ENCODE measurements at places on chromosomes 3 and 15.

- DNase-seq: no peak
Observed at GRCh38 chr3:106823701-106824100, 553.5 kb upstream of the CCDC54 start.

DNA sequence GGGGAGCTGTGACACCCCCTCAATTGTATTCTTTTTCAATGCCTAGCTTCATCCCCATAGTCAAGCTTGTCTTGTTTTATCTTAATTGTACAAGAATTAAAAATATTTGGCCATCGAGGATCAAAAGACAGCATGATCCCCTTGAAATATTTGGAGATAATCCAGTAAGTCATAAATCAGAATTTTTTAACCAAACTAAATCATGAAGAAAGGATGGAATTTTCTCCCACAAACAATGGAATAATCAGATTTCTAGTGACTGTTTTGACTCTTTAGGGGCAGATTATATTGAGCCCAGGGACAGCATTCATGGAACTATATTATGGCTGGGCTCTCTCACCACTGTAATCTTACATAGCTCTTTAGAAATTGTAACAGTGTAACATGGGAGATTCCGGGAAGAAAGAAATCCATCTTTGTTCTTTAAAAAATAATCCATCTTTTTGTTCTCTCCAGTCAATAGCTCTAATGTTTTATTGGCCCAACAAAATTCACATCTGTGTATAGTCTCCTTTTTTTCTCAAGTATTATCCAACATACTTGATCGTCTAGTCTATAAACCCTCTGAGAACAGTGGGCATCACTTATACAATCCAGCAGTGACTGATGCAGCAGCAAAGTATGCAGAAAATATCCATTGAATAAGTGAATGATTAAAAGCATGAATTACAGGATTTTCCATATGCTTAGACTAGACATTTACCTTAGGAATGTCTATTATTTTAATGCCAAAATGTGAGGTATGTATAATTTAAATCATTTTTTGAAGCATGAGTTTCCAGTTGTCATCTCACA is 277.0 kb upstream of the PLSCR5 start:
- DNase-seq: no peak

DNA sequence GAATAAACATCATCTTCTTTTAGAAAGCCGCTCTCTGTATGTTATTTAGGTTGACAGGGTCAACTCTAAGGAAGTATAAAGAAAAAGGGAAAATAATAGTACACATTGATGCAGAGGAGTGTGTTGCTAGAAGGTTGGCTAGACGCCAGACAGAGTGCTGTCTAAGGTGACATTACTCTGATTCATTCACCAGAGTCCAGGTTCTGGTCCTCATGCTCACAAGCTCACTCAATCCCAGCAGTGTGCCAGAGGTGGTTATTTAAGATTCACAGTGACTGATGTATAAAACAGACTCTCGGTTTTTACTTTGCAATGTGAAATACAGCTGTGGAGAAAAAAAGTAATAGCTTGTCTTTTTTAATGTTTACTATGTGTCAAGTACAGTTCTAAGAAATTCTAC is 1.7 kb downstream of the CFAP44 start:
- no peak for DNase-seq

- no peak for DNase-seq
Observed at GRCh38 chr15:57777003-57777402, 70.5 kb downstream of the POLR2M start.

DNA sequence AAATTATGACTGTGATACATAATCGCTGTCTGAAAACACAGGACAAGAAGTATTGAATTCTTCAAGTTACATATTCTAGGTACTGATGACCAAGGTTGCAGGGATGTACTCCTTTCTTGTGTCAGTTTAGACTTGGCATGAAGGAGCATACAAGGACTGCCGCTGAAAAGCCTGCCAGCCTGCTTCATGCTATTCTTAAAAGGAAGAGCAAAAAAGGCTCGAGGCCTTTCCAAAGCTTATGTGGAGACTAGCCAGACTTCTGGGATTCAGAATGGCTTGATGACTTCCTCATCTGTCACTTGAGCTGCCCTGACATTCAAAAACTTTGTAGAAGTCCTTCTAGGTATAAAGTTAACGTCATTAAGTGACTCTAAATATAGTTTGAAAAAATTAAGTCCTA is 92.0 kb downstream of the CADM2 start:
- DNase-seq: no peak

DNA sequence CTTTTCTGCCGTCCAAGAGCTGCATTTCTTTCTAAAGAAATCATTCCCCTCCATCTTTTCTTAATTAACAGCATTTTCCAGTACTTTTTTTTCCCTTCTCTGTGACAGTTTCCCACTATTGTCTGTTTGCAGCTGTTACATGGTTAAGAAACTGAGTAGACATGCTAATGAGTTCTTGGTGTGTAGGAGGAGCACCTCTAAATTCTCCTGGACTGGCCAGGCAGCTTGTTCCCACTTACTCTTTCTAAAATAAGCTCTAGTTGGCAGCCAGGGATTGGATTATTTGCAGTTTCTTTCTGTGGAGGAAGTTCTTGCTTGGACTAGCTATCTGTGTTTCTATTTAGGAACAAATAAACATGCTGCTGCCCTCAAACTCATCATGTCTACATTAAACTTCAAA is 235.1 kb upstream of the GAP43 start:
- no peak for DNase-seq

DNA sequence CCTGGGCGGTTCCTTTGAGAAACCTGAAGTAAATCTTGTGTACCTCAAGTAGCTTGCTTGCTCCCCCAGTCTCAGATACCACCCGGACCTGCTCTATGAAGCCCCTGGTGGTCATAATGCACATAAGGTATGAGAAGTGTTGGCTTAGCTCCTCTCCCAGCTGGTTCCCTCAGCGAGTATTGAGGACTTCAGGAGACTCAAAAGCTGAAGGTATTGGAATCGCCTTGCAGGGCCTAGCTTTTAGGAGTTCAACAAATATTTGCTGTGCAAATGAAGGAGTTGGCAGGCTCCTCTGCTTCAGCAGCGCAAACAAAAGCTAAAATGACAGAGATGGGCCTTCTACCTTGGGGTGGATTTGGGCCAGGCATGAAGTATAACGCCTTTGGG is 1.7 kb downstream of the CMTM8 start:
- no peak for DNase-seq

- DNase-seq: no peak
Observed at GRCh38 chr15:55118344-55118870, 78.3 kb downstream of the RSL24D1 start.

- no peak for DNase-seq
Observed at GRCh38 chr3:17088017-17088416, 203.3 kb downstream of the PLCL2 start.

- DNase-seq: no peak
Observed at GRCh38 chr3:101182734-101183133, 137.6 kb downstream of the IMPG2 start.

DNA sequence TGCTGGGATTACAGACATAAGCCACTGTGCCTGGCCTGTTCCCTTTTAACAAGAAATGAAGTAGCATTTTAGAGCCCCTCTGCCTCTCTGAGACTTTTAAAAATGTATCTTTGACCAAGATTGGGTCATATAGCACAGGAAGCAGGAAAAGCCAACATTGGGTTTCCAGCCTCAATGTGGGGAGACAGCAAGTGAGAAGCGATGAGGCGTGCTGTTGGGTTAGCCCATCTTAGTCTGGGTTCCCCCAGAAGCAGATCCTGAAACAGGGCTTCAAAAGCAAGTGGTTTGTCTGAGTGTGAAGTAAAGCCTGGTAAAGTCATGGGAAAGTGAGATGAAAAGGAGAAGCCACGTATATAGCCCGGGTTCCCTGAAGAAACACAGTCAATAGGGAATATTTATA is 48.2 kb downstream of the SV2B start:
- DNase-seq: no peak

DNA sequence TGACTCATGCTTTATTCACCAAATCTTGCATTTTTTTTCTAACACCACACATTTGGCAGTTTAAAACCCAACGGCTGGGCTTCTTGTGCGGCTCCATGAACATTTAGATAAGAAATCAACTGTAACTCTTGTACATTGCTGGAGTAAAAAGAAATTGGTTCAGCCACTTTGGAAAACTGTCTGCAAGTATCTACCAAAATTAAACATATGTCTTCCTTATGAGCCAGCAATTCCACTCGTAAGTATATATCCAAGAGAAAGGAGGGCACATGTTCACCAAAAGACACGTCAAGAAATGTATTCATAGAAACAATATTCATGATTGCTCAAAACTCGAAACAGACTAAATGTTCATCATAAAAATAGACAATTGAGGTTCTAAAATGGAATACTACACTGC is 291.9 kb upstream of the POU1F1 start:
- DNase-seq: no peak

- no peak for DNase-seq
Observed at GRCh38 chr15:70243686-70244540, 146.2 kb upstream of the TLE3 start.

- DNase-seq: no peak
Observed at GRCh38 chr3:66038726-66039589, at the start of gene MAGI1. TSS of gene MAGI1 (minus strand) at chr3:66038918. CDS start at chr3:66038308, 610 bp downstream.

DNA sequence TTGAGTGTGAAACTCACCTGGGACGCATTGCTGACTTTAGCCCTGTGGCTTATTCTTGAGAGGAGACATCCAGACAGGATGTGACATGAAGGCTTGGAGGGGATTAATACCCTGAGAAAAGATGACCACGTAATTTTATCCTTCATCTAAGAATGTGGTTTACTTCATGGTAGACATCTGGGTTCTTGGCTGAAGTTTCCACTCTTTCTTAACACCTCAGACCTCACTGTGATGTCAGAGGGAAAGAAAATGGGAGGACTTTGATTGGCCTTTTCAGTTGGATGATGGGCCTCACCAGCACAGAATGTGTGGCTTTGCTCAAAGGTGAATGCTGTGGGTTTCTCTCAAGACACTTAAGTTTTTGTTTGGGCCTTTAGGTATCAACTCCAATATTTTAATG is 16.5 kb downstream of the GORASP1 start:
- DNase-seq: no peak

- no peak for DNase-seq
Observed at GRCh38 chr3:126307591-126308393, 49.4 kb downstream of the KLF15 start.

- DNase-seq: no peak
Observed at GRCh38 chr15:94451466-94451865, 220.1 kb downstream of the MCTP2 start.

DNA sequence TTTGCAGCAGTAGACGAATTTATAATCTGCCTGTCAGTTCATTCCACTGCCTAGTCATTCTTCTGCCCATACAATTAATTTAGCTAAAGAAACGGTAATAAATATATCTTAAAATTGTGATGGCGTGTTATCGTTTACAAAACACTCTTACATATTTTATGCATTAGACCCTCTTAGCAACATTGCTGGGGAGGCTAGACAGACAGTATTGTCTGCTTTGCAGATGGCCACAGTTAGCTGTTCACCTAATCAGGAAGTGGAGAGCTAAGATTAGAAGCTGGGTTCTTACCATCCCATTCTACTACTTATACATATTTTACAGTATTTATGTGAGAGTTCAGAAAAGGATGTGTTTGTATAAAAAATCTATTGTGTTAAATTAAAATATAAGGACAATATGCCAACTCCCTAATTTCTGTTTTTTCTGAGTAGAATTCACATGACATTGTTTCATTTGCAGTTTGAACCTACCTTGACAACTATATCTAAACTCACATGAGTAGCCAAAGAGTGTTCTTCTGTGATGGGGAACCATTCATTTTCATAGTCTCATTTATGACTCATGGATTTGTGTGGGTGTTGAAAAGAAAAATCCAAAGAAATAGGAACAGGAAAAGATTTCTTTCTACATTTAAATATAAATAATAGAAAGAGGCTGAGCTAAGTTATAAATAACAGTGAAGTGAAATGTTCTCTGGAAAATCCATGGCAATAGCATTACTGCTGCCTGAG is 41.7 kb upstream of the C3orf80 start:
- no peak for DNase-seq

DNA sequence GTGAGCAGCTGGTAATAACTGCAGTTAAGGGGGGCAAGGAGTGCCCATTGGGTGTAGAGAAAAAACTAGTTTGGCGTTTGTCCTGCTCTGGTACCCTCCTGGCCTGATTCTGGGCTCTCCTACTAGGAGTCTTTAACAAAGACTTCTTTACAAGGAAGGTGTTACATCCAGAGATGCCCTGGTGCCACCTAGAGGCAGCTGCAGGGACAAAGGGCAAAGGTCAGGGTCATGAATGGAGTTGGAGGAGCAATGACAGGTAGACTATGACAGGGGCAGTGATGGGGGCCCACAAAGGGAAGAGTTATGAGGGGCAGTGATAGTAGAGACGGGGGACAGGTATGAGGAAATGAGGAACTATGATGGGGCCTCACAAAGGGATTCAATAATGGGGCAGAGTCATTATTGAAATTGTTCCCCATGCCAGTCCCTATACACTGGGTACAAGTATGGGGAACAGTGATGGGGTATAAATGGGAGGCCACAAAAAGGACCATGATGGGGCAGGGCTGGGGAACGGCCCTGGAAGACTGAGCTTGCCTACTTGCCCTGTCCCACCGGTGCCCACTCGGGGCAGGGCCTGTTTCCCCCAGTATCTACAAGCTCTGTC is 7.9 kb downstream of the CCDC71 start:
- DNase-seq: peak; percentile 49

GRCh38 chr3:126394179-126394976 is at the start of gene CFAP100:
TSS of gene CFAP100 (plus strand) at chr3:126394909. CDS start at chr3:126396001, 1,092 bp downstream.
- no peak for DNase-seq

Measured in central memory CD8-positive, alpha-beta T cell (primary cell).